ENCODE measurements at places on chromosomes 16 and 17.

- no peak for DNase-seq
Measured at GRCh38 chr17:64125937-64126336, 4.0 kb downstream of the ERN1 start.

- DNase-seq, result no peak
Measured at GRCh38 chr17:50346313-50347116, 589 bp downstream of the XYLT2 start.

GRCh38 chr17:44110823-44111633 is 12.4 kb downstream of the HDAC5 start:
- no peak for DNase-seq

GRCh38 chr16:1082266-1082951 is 9.9 kb downstream of the SSTR5 start:
- no peak for DNase-seq

DNA sequence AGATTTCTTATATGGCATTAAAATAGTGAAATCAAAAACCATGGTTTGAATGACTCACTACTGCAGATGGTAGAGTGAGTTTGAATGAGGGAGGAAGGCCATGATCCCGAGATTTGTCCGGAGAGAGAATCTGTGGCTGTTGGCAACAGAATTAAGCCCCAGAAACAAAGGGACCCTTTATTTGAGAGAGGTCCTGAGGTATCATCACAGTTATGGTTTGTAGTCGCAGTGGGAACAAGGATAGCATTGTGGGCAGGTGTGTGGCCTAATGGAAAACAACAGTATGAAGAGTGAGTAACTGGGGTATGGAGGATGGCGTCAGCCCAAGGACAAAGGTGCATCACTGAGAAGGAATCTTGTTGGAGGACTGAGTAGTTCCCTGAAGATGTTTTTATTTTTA is 8.5 kb upstream of the ZFP3 start:
- DNase-seq, result no peak

DNA sequence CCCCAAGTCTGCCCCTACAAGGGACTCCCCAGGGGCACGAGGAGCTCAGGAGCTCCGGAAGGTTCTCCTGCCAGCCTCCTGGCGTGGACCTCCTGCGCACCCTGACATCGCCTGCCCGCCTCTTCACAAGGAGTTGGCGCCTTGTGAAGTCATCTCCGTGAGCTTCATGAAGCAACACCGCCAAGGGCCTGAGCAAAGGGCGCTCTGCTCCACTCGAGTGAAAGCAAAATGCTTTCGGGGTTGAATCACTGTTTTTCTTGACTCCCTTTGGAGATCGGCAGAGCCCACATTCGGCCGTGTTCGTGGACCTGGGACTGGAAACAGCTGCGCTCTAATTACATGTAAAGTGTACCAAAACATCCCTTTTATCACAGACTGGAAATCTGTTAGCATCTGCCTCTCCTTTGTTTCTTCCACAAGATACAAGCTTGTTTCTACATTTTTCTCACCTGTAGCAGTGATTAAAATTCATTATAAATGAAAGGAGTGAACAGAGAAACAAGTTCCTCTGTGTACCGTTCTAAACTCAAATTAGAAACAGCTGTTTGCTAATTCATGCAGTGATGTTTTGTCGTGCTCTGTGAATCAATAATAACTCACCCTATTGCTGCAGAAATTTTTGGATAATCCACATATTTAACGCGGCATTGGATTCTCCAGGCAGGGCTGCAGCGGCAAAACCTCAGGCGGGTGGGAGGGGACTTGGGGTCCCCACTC is 203.3 kb downstream of the ZNF423 start:
- no peak for DNase-seq

DNA sequence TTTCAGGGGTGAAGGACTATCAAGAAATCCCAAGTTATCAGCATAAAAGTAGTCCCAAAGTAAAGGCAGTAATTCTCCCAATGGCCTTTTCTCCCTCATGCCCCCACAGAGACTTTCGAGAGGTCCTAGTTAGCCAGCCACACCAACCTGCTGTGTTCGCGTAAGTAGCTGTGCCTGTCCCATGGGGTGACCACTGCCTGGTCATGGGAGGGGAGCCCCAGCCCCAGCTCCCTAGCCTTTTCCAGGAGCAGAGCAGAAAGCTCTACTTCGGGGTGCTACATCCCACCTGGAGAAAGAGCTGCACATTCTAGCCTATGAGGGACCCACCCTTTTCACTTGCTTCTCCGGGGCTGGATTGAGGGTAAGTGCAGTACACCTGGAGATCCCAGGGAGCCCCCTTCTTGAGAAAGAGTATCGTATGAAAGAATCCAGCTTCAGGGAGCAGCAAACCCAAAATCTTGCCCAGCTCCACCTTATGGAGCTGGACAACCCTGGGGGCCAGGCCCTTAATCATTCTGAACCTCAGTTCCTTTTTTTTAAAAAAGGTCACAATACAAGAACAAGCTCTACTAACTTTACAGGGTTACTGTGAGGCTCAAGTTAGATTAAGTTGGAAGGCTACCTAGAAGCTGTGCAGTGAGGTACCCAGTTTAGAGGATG is 8.6 kb upstream of the SOST start:
- DNase-seq, result no peak

DNA sequence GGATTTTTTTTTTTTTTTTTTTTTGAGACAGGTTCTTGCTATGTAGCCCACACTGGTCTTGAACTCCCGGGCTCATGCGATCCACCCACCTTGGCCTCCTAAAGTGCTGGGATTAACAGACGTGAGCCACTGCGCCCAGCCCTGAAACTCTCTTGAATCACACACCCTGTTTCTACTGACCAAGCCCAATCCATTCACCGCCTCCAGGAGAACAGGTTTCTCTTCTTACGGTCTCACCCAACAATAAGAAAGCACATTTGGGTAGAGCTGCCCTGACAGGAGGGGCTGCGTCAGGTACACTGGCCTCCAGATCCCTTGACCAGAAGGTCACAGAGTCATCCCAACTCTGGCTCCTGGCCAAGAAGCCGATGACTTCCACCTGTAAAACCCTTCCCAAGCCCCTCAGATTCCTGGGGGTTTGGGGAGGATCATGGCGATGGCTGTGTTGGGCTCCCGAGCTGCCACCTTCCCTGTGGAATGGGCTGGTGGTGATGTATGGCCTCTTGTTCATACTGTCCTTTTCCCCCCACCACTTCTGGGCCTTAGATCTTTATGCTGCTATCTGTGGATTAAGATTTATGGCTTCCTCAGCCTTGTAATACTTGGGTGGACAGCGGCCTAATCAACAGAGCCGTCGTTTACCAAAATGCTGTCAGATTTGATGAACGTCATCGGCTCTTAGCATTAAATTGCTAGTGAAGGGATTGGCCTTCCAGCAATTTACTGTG is 89.1 kb downstream of the KATNIP start:
- DNase-seq, result no peak

DNA sequence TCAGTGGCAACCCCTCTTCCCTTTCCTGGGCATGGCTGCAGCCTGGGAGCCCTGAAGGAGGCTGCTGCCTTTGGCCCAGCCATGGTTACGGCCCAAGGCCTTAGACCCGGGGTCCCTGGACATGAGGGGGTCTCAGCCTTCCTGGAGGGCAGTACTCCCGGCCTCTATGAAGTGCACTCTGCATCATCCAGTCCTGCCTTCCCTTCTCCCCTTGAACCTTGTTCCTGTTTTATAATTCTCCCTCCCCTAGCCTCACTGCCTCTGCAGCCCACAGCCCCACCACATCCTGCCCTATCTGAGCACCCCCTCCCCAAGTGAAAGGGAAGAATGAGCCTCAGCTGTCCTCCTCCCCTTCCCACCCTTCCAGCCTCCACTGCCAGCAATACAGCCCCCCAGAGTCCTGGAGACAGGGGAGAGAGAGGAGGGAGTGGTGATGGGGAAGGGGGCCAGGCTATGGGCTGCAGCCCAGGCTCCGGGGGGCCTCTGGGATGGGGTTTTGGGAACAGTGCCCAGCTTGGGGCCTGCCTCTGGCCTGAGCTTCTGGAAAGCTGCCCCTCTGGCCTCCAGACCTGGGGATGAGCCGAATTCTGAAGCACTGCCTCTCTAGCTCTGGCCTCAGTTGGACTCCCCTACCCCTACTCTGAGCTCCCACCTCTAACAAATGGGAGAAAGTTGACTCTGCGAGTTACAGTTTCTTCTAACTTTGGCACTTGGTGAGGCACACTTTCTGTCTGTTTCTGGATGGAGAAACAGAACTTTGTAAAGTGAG is 7.6 kb downstream of the CCR7 start:
- DNase-seq, result no peak

DNA sequence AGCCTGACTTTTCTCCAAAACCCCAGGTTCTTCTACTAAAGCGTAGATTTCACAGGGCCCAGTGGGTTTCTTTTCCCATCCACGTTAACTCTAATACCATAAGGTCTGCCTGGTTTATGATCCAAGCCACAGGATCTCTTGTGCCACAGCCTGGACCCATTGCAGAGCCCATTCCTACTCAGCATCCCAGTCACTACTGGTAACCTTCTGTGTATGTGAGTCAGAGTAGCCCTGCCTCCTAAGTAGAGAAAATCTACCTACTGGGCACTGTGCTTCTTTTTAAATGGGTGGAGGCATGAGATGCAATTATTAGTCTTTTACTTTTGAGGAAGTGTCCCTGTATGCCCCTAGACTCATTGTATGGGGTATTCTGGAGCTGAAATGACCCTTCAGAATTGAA is 13.5 kb downstream of the CCL11 start:
- no peak for DNase-seq

GRCh38 chr17:55152236-55152635 is 112.5 kb upstream of the HLF start:
- no peak for DNase-seq

DNA sequence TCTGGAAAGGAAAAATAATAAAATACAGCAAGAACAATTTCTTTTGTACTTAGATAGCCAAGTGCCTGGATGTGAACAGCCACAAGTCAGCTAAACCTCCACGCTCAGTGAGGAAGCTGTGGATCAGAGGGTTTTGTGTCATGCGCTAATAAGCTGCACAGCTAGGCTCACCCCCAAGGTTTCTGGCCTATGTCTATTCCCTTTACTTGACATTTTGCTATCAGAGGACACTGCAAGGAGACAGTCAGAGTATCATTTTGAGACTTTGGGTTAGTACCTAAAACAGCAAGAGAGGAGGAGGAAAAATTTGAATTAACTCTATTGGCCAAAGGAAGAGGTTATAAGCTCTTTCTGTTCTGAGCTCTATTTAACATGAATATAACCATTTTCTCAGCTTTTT is 139.3 kb downstream of the KCNJ2 start:
- DNase-seq, result no peak

DNA sequence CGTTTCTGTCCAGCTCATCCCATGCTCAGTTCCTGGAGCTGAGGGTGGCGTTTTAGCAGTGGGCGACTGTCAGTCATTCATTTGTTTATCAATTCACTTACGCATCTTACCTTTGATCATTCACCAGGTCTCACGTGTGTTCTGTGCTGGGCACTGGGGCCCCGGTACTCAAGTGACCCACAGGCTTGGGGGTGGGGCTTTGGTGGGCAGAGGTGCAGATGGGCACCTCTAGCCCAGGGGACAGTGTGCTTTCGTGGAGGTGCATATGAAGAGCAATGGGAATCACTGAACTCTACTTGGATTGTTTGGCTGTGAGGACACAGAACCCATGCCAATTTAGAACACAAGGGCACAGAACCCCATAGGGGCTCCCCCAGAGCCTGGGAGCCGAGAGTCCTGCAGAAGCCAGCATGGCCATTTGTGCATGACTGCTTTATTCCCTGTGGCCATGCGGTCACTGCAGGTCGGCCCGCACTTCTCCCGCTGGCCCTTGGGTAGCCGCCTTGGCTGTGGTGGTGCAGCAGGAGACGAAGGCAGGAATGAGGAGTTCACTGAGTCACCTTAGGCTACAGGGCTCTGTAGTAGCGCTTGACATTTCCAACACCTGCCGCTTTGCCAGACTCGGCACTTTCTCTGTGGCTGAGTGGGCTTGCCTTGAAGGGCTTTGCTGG is 144.6 kb downstream of the SNX29 start:
- DNase-seq, result no peak

- no peak for DNase-seq
Measured at GRCh38 chr16:27365142-27366089, 36.6 kb upstream of the IL21R start.

All from forelimb muscle (tissue), 1 donor.